ENCODE measurements at places on chromosomes 1 and 21.
A peak's percentile ranks its signal among the peaks of the same experiment; 100 is the strongest.

- no peak for DNase-seq
Measured at GRCh38 chr1:85884372-85885035, 176.3 kb upstream of the ZNHIT6 start.

GRCh38 chr1:184743062-184743756 lies 11.4 kb downstream of the EDEM3 start:
- DNase-seq = no peak

DNA sequence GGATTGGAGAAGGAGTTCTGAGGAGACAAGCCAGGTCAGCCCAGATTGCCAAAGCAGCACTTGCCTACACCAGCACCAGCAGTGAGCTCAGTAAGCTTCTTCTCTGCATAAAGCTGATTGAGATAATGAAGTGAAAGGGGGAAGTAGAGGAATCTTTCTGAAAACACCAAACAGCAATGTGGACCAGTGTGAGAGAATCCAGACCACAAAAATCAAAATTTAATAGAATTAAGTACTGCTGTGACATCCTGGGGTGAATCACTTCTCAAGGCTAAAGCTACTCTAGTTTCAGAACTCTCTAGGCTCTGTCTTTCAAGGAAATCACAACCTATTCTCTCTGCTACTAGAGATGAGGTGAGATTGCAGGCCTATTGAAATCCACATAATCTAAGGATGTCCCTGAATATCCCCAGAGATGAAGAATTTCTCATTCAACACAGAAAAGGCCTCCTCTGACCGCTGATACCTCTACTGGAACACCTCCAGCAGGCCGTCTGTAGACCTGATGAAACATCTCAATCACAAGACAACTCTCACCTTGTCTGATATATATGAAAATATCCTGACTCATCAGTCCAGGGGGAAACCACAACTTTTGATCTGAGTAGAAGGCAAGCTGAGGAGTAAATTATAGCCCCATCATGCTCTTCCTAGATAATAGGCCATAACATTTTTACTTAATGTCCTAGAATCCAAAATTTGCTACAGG lies at the start of gene FCRL4:
TSS of gene FCRL4 (minus strand) at position 127 of the 709 bp plus-strand sequence. CDS start 141 bp downstream, outside the sequence.
- no peak for DNase-seq

- peak; percentile 47 for DNase-seq
Measured at GRCh38 chr1:147640553-147641165, 29.7 kb downstream of the ACP6 start.

DNA sequence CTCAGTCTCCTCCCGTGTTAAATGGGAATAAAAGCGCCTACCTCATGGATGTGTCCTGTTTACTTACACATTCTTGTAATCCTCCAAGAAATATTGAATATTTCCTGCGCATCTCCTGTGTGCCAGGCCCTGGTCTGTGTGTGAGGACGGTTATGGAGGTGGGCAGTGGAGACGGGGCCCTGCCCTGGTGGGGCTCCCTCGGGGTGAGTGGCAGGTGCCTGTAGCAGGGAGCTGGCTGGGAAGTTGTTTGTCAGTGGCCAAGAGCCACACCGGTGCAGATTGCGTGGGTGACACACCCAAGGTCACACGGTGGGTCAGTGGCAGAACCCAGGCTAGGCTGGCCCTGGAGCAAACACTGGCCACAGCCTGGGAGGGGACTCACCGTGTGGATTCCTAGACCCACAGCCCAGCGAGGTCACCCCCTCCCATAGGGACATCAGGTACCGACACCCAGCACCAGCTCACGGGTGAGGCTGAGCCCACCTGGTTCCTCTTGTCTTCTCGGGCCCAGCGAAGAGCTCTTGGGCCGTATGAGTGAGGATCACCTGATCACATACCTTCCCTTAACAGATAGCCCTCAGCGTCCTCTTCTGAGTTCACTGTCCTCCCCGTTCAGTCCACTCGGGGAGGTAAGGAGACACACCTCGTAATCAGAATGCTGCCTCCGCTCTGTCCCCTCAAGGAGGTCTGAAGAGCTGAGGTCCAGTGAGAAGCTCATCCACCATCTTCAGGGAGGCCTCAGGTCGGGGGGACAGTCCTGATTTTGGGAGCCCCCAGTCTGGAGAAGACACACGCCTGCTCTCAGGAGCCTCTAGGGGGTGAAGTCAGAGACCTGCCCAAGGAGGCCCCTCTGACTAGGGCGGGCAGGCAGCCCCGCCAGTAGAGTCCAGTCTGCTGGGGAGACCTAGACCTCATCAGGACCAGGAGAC lies 349.6 kb downstream of the MATN1 start:
- DNase-seq = no peak

- DNase-seq = no peak
Measured at GRCh38 chr1:63524201-63524600, 876 bp downstream of the EFCAB7 start.

- no peak for DNase-seq
Measured at GRCh38 chr1:83901547-83902155, 97.3 kb downstream of the TTLL7 start.

Measured in NCI-H1048 (cell line).